ENCODE measurements at places on chromosomes 6 and 20.

DNA sequence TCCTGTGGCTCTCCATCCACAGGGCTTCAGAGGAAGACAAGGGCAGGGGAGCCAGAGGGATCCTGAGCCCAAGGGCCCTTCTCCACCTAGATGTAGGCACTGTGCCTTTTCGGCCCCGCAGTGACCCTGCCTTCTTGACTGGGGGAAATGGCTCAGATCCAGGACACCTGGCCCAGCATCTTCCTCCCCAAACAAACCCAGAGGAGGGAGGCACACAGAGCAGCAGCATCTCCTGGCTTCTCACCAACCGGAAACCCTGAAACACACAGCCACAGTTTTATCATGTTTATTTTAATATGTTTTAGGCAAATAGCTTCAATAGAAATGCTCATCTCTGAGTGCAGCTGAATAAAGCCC, 84.5 kb upstream of the LRFN2 start:
- DNase-seq: no peak

- DNase-seq: no peak
Measured at GRCh38 chr6:90586546-90586835, 381 bp downstream of the MAP3K7 start.

DNA sequence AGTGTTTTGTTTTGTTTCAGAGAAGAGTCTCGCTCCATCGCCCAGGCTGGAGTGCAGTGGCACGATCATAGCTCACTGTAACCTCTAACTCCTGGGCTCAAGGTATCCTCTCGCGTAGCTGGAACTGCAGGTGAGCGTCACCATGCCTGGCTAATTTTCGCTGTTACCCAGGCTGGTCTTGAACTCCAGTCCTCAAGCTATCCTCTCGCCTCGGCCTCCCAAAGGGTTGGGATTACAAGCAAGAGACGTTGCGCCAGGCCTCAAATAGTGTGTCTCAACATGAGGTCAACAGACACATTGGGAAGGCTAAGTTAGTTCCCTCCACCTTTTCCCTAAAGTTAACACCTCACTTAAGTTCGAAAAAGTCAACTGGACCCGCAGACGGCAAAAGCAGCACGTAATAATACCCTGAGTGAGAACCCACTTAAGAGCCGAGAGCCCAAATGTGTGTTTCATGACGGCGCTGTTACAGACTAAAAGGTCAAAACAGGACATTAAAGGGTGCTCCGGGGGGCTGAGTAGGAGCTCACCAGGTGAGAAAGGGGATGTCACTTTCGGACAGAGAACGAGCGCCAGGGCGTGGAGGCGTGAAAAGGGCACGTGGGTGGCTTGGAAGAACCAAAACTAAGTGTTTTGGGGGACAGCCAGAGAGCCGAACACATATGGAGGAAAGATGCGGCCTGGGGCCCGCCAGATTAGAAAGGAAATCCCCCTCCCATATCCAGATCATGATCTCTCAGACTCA, 499 bp downstream of the TTI1 start:
- DNase-seq: no peak

DNA sequence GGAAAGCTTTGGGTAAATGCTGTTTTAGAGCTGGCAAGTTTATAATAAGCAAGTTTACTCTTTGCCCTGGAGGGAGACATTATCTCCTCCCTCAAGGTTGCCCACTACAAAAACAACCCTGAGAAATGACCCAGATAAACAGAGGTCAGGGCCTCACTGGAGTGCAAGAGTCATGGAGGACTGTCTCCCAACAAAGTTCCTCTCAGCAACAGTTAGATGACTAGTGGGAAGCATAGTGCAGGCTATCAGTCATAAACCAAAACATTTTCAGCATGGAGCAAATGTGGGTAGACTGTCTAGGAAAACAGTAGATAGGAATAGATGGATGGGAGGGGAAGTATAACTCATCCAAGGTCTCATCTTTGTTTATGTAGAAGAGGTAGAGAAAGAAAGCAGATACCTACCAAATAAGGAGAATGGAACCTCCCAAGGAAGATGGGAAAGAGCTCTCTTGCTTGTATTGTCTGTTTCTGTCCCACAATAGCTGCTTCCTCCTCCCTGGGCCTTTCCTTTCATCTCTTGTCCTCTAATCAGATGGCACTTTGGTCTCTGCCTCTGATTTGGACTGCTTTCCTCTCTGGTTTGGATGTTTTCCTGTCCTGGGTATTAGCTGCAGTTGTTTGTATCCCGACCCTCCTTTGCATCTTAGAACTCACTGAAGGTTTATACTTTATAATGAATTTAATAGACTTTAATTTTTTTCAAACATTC, 95.4 kb downstream of the WASF1 start:
- DNase-seq: no peak

- no peak for DNase-seq
Measured at GRCh38 chr6:36755435-36756348, 58.1 kb downstream of the RAB44 start.

DNA sequence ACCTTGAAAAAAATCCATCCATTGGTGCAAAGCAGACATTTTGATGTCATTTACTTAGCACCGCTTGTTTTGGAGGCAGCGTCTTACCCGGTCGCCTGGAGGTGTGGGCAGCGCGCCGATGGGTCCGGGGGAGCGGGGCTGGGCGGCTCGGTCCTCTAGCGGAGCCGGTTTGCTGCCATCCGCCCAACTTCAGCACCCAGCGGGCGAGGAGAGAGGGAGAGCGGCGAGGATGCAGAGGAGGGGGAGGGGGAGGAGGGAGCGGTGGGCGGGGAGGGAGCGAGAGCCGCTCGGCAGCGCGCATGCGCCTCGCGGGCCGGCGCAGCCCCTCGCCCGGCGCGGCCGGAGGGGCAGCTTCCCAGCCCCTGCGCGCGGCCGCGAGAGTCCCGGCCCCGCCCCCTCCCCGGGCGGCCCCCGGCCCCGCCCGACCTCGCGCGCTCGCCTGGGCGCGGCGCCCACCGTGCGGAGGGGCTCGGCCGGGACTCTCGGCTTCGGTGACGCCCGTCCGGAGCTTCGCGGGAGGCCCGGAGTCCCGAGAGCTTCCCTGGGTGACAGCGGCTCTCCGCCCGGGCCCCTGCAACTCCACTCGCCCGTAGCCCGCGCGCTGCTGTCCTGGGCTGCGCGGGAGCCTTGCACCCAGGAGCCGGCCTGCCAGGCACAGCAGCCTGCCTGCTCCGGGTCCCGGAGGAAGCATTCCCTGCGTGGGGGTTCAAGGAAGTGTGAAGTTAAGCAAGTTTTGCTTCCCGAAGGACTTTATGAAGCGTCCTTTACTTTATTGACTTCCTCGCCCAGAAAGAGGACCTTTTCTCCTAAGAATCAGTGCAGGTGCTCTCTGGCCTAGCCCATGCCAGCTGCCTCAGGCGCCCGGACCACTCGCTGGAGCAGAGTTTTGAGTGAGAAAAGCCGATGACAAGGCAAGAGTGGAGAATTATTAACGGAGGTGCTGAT, at the start of gene RGS17:
RGS17 (minus strand) TSS at position 246 of the 945 bp plus-strand sequence. CDS start 87,264 bp downstream, outside the sequence.
- DNase-seq: no peak

GRCh38 chr6:142885182-142885867, 59.7 kb downstream of the HIVEP2 start:
- no peak for DNase-seq

GRCh38 chr6:113182370-113183141, 674.6 kb upstream of the MARCKS start:
- DNase-seq: no peak

GRCh38 chr6:3407840-3408239, 49.0 kb downstream of the SLC22A23 start:
- no peak for DNase-seq

DNA sequence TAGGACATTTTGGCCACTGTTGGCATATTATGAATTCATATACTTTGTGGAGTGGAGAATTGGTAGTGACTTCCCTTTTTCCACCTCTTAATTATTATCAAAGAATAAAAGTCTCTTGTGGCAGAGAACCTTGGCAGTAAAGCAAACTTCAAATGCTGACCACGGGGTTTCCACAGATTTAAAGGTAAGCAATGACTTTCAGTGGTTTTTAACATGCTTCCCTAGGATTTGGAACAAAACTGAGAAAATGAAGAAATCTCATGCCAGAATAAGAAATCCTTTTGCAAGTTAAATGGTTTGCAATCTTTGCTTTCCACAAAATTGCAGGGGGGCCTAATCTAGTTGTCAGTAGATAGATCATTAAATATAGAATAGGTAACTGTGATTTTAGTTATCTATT, 2.0 kb upstream of the SDC4 start:
- no peak for DNase-seq

DNA sequence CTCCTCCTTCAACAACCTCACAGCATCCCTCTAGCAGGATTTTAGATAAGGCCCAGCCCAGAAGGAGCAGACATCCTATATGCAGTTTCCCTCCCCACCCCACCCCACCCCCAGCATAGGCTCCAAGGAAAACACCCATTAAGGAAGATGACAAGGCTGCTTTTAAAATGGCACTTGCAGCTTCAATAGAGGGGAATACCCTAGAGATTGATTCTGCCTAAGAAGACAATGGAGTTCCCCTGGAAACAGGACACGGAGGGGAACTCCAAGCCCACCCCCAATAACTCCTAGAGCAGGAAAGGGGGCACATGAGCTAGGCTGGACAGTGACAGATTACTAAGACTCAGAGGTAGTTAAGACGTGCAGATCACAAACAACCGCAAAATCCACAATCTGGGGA, 34.7 kb downstream of the CPNE5 start:
- DNase-seq: no peak

- DNase-seq: peak; percentile 64
Measured at GRCh38 chr6:109793792-109794191, 102.7 kb downstream of the FIG4 start.

DNA sequence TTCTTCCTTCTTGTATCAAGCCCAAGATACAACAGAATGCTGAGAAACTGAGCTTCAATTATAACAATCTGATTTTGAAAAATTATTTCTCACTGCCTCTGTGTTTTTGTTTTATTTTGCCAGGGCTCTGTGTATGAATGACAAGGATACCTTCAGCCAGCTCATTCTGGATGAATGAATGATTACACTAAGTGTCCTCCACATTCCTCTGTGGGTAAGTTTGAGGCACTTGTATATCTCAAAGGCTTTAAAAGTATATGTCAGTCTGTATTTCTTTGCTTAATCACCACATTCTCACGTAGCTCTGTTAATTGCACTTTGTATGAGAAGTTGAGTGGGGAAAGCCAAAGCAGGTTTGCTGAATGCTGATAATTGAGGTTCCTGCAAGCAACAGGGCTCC, 95.1 kb downstream of the TIAM2 start:
- no peak for DNase-seq

DNA sequence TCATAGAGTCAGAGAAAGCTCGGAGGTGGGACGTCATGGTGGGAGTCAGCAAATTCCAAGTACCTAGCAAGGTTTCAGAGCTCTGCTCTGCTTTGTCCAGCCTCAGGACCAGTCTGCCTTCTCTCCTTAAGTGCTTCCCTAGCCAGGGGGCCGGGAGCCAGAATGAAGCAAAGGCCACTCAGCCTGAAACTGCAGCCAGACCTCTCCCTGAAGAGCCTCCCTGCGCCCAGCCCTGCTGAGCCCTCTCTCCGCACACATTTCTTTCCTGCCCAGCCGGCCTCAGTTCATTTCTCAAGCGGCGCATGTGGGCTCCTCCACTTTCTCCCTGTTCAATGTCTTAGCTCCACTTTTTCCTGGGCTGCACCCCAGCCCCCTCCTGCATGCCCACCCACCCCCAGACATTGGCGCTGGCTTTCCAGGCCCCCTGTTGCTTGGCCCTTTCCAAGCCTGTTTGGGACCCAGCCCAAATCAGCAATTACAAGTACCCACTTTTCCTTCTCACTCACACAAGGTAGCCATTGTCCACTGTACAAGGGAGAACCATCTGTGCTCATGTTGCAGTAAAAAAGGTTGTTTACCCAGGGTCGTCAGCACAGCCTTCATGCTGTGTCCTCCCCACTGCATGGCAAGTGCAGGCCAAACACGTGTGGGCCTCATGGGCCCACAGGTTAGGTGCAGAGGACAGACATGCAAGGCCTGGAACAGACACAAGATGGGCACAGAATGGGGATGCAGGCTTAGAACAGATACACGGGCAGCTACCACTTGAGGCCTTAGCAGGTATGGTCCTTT, 147.1 kb downstream of the MRPL14 start:
- no peak for DNase-seq

DNA sequence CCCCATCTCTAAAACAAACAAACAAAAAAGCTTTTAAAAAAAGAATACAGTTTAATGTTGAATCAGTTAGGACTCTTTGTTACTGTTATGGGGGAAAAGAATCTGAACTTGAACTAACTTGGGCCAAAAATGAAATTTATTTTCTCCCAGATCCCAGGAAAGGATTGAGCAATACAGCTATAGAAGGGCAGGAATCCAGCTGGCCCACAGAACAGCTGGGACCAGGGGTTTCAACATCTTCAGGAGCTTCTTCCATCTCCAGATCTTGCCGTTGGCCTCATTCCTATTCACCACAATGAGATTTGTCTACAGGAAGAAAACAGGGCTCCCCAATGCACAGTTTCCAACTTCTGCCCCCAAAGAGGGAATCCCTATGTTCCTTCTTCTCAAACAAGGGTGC, 43.2 kb upstream of the AKAP12 start:
- no peak for DNase-seq

DNA sequence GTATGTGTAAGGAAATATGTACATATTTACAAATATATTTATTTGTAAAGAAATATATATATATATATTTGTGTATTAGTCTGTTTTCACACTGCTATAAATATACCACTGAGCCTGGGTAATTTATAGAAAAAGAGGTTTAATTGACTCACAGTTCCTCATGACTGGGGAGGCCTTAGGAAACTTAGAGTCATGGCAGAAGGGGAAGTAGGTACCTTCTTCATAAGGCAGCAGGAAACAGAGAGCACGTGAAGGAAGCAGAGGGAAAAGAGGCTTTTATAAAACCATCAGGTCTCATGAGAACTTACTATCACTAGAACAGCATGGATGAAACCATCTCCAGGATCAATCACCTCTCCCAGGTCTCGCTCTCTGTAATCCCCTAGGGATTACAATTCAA, 644.5 kb upstream of the HS3ST5 start:
- DNase-seq: no peak

GRCh38 chr20:41248368-41249024, 69.0 kb downstream of the ZHX3 start:
- DNase-seq: no peak

DNA sequence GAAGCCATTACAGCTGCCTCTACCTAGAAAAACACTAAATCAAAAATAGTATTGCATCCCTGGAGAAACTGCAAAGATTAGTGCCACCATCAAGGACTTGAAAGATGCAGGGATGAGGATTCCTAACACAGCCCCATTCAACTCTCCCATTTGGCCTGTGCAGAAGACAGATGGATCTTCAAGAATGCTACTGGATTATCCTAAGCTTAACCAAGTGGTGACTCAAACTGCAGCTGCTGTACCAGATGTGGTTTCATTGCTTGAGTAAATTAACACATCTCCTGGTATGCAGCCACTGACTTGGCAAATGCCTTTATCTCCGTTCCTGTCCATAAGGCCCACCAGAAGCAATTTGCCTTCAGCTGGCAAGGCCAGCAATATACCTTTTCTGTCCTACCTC, 117.4 kb downstream of the TBC1D32 start:
- no peak for DNase-seq

DNA sequence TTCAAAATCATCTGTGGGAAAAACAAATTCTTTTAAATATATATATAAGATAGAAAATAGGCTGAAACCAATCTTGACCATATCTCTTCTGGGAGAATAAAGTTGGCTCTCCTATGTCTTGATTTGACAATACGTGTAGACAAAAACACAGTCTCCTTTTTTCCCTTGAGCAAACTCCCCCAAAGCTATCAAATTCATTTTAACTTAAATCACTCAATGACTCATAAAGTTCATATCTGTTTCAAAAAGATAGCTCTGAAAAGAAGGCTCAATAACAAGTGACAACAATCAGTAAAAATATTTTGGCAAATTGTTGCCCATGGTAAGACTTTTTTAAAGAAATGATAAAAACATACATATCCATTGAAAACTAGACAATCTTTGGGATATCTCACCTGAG, 236.0 kb upstream of the TENT5A start:
- no peak for DNase-seq

- no peak for DNase-seq
Measured at GRCh38 chr6:104639668-104640067, 220.1 kb downstream of the HACE1 start.

All from LNCaP clone FGC (cell line).